Chondrocyte (in vitro differentiated cells): ENCODE measurements at places on chromosomes 11 and 22. TPM values are rescaled to one million over a fixed set of nuclear protein-coding genes. Genes with fewer than 3 reads are reported as not detected.

GRCh38 chr22:19970031-19970478 lies 28.4 kb upstream of the TXNRD2 start:
- DNase-seq = no peak

- DNase-seq = no peak
Measured at GRCh38 chr11:131889146-131889577, 518.7 kb downstream of the NTM start.

GRCh38 chr11:119406005-119406404 lies 17.0 kb downstream of the THY1 start:
- no peak for DNase-seq

DNA sequence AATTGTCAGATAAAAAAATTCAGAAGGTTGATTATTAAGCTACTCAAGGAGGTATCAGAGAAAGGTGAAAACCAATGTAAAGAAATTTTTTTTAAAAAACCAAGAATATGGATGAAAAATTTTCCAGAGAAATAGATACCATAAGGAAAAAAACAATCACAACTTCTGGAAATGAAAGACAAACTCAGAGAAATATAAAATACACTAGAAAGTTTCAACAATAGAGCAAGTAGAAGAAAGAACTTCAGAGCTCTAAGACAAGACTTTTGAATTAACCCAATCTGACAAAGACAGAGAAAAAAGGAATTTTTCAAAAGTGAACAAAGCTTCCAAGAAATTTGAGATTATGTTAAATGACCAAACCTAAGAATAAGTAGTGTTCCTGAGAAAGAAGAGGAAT lies 62.9 kb upstream of the TEAD1 start:
- DNase-seq = no peak

- DNase-seq = no peak
Measured at GRCh38 chr11:34647532-34647931, 26.6 kb downstream of the EHF start.

DNA sequence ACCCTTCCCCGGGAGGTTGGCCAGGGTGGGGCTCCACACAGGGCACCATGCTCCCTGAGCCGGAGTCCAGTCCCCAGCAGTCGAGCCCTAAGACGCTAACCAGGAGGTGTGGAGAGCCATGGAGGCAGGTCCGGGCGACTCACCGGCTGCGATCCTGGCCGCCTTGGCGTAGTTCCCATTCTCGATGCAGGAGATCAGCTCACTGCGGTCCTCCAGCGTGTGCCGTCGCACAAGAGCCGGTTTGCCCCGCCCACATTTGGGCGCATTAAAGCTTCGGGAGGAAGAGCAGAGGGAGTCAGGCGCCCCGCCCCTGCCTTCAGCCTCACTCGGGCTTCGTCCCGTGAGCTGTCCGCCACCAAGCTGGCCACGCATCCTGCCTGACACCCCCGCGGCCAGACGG lies 50.8 kb downstream of the BRD1 start:
- peak; percentile 83 for DNase-seq

Gene NOX4
- 35.3 to 102 TPM (median 39.1 TPM) in 3 replicates for total RNA-seq

DNA sequence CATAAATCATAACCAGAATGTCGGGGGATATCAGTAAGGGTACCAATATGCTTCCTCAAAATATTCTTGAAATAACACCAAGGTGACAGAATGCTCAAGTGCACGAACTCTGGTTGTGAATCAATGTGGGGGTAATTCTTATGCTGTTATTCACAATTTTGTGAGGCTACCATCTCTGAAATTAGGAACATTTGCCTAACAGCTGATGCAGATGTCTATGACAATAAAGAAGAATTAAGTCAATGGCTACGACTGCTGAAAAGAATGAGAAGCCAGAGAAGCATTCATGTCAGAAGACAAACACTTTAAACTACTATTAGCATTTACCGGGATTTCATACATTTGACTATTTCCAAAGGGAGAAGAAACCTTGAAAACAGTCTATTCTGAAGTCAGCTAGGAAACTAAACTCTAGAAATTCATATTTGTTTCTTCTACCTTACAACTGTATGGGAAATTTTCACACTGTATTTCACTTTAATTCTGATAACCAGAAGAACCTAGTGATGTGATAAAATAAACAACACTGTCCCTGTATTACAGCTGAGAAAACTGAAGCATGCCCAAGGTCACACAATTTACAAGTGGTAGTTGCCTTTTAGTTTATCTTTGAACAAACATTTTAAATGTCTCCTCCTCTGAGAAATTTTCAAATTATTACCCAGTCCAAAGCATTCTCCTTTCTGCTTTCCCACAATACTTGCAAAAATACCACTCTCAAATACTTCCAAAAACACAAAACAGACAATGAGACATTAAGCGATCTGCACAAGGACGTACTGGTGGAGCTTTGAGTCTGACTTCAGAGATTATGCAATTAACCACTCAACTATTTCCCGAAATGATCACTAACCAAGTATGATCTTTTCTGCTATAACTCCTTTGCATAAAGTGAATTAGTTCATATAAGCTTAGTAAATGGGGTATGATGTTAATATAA lies 18.0 kb upstream of the ARHGAP32 start:
- DNase-seq = no peak

DNA sequence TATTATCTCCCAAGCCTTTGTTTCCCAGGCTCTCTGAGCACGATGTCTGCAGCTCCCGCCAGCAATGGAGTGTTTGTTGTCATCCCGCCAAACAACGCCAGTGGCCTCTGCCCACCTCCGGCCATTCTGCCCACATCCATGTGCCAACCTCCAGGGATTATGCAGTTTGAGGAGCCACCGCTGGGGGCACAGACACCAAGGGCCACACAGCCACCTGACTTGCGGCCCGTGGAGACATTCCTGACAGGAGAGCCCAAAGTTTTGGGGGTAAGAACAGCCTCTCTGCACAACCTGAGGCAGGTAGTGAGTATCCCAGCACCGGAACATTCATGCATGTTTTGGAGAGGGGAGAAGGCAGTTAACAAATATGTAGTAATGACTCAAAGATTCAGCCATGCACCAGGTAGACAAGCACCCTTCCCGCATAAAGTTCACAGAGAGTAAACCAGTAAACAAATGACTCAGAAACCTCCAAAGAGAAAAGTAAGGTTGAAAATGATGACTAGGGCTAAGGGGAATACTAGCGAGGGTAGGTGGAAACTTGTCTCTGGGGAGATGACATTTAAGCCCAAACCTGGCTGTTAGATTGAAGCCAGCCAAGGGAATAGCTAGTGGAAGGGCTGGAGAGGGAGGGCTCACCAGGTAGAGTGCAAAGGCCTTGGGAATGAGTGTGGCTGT lies 7.2 kb downstream of the MS4A15 start:
- no peak for DNase-seq

DNA sequence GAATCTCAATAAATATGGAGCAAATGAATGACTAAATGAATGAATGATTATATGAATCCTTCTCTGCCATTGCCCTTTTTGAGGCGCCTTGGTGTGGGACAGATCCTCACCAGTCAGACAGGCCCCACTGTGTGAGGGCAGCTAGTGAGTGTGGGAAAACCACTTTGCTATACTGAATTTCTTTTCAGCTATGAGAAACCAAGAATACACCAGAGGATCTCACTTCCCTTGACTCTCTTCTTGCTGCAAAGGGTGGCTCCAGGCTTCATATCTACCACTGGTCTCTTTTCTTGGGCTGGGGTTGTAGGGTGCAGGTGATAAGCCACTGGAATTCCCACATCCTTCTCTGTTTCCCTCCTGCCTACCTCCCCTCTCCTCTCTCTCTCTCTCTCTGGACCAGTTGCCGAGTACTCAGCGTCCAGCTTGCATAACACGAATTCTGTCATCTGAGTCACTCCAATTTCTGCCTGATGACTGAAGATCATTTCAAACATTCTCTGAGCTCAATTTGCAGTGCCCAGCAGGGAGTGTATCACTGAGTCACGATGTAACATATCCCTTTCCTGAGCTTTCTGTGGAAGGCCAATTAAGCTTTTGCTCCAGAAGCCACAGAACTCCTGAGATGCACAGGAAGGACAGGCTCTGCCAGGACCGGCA lies 304.3 kb upstream of the NCAM1 start:
- no peak for DNase-seq

Gene MIAT
- total RNA-seq = 2.5 to 6.2 TPM (median 3.5 TPM) in 3 replicates

DNA sequence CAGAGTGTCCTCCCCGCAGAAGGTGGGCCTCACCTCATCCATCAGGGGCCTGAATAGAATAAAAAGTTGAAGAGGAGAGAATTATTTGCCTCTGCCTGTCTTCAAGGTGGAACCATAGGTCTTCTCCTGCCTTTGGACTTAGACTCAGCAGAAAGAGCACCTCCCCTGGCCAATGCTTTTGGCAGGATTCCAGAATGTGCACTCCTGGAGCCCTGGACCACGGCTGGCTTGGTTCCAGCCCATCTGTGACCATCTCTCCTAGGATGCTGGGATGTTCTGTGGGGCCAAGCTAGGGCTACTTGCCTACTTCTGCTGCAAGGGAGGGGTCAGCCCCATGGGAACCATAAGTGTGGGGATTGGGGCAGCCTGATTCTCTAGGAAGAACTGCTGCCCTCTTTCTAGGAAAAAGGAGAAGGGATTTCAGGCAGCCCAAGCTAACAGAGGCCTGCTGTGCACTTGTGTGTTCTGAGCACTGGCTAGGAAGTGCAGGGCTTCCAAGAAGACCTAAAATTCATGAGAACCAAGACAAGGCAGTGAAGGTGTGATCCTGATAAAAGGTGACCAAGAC lies 32.2 kb upstream of the SHANK2 start:
- no peak for DNase-seq

Gene LIF
- total RNA-seq = 18.9 to 21.5 TPM (median 21.3 TPM) in 3 replicates

- no peak for DNase-seq
Measured at GRCh38 chr11:122209619-122210366, 93.8 kb upstream of the BLID start.

DNA sequence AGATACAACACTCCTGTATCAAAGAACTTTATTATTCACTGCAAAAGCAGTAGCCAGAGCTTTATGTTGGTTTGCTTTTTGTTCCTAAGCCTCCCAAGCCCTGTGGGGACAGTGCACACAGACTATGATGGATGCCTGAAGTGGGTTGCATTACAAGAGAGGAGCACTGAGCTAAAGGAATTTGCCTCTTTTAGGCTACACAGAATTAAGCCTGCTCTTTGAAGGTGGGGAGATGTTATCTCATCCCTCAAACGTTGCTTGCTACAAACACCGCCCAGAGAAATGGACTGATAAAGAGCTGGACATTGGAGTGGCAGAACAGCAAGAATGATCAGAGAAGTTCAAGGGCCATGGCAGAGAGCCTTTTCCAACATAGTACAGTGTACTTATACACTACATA lies 2.5 kb upstream of the POGLUT3 start:
- no peak for DNase-seq

Gene OR2AT4
- total RNA-seq = not detected in 3 replicates

DNA sequence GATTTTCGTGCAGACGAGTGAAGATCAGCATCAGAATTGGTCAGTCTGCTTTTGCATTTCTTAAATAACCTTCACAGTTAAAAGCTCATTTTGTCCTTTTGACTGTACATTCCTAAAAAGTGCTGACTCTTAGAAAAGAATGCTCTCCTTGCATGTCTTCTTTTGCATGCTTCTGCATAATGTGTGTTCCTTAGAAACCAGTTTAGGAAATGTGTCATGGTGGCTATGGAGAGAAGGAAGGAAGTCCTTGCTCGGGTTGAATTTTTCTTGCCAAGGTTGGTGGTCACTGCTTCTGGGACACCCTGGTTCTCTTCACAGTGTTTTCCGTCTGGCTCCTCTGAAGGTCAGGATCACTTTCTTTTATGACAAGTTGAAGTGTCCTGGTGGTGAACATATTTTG lies 6.8 kb downstream of the AP2A2 start:
- no peak for DNase-seq

GRCh38 chr11:30707110-30707509 lies 121.0 kb upstream of the MPPED2 start:
- no peak for DNase-seq

- DNase-seq = no peak
Measured at GRCh38 chr11:112025707-112026106, 499 bp downstream of the DLAT start.

Gene SF3A1
- total RNA-seq = 110 to 127 TPM (median 115 TPM) in 3 replicates

Gene RNASEH2C
- 39.3 to 56.9 TPM (median 42.7 TPM) in 3 replicates for total RNA-seq

Gene OR52A1
- not detected in 3 replicates for total RNA-seq

GRCh38 chr11:35861191-35861590 lies 82.7 kb upstream of the LDLRAD3 start:
- DNase-seq = no peak

DNA sequence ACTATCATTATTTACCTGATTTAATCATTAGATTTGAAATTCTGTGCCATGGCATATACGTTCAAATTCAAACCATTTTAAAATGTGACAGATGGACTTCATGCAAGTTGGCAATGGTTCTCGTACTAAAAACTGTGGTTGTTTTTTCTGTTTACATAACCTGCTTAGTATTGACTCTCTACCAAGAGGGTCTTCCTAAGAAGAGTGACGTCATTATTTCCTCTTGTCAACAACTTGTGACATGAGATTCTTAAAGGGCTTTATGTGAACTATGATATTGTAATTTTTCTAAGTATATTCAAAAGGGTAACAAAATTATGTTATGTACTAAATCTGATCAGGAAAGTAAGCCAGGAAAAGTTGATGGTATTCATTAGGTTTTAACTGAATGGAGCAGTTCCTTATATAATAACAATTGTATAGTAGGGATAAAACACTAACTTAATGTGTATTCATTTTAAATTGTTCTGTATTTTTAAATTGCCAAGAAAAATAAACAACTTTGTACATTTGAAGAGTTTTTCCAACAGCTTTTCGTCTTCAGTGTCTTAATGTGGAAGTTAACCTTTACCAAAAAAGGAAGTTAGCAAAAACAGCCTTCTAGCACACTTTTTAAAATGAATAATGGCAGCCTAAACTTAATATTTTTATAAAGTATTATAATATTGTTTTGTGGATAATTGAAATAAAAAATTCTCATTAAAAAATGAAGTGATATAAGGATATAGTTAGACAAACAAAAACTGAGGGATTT lies 87.0 kb downstream of the GRK3 start:
- DNase-seq = no peak

DNA sequence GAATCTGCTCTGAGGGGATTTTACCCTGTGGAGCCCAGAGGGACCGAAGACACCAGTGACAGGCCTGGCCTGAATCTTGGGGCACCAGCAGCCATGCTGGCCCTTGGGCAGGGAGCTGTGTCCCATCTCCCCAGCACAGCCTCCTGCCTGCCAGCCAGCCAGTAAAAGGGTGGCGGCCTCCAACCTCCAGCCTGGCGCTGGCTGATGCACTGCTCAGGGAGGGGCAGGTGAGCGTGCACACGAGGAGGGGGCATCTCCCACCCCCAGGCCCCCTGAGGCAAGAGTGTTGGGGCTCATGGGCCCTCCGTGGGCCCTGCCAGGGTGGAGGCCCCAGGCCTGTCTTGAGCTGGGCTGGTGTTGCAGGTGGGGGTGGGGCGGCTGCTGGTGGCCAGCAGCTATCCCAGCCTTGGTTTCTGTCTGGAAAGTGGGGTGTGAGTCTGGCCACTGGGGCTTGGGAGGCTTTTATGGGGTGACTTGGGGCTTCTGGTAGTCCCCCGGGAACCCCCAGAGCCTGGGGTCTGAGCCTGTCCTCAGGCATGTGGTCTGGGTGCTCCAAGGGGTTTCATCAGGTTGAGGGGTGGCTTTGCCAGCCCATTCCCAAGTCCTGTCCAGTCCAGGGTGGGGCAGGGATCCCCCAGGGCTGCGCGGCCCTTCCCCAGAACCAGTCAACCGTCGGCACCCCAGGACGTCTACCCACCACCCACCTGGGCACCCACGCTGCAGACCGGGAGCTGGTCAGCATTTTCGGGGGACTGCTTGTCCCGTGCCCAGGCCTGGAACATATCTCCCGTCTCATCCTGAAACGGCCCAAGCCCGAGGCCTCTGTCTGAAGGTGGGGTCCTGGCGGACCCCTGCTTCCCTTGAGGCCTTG lies 17.8 kb downstream of the TSPAN4 start:
- DNase-seq = no peak
